Muscle of leg (tissue), 16 donors: ENCODE measurements at places on chromosomes 2 and 18. TPM values are rescaled to one million over a fixed set of nuclear protein-coding genes. Genes with fewer than 3 reads are reported as not detected.

- peak; percentile 70 for DNase-seq
- H3K27ac ChIP-seq = no peak overlapping the region
- no peaks in the 10 kb centered on the region for H3K27me3 ChIP-seq
- H3K36me3 ChIP-seq = no peaks in the 10 kb centered on the region
Measured at GRCh38 chr2:220001751-220002150, 374.3 kb downstream of the SLC4A3 start.

Gene DYNC2LI1
- total RNA-seq = 22.3 TPM

Gene CCDC141
- total RNA-seq = 76.1 TPM

Gene SEMA4C
- total RNA-seq = 26.3 TPM

Gene SP5
- 5.0 TPM for total RNA-seq

GRCh38 chr2:10366601-10367270 is 64.0 kb downstream of the HPCAL1 start:
- no peak overlapping the region for H3K4me3 ChIP-seq
- no peaks in the 10 kb centered on the region for H3K36me3 ChIP-seq
- H3K27ac ChIP-seq = no peak overlapping the region
- DNase-seq = no peak
- no peaks in the 10 kb centered on the region for H3K27me3 ChIP-seq

Gene TMEM247
- not detected for total RNA-seq

GRCh38 chr2:171178993-171179392 is 18.3 kb upstream of the TLK1 start:
- H3K4me3 ChIP-seq = no peak overlapping the region
- no peaks in the 10 kb centered on the region for H3K27me3 ChIP-seq
- no peak for DNase-seq
- H3K36me3 ChIP-seq = no peaks in the 10 kb centered on the region
- H3K4me1 ChIP-seq = no peaks in the 10 kb centered on the region
- H3K27ac ChIP-seq = no peak overlapping the region

DNA sequence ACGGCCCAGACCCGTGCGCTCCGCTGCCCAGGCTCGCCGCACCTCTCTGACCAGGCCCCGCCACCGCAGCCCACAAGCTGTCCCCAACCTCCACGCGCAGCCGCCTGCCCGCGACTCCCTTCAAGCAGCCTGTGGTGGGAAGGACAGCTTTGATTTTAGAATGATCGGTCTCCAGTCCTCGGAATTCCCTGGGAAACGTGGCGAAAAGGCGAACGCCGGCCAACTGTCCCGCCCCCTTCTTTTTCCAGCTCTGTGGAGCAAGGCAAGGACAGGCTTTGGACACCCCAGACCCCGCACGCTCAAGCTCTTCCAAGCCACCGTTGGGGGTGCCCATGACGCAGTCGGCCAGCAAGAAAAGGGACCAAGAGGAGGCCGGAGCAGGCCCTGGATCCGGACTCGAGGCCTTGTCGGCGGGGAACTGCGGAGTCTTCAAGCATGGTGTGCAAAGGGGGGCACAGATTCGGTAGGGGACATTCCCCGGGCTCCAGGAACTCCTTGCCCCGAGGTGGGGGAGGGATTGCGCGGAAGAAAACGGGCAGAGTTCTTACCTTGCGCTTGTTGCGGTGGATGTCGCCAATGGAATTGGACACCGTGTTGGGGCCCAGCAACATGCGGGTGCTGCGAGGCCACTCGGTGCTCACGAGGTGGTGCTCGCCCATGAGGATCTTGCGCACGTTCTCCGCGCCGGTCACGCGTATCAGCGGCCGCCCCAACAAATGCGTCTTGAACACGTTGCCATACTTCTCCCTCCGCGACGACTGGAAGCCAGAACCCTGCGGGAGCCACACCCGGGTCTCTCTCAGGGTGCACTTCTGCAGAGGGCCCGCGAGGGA is 4.0 kb downstream of the CYP26B1 start:
- peaks cover 90% of the 10 kb centered on the region for H3K4me1 ChIP-seq
- peaks cover 66% of the 10 kb centered on the region for H3K27me3 ChIP-seq
- H3K36me3 ChIP-seq = no peaks in the 10 kb centered on the region
- H3K27ac ChIP-seq = peak overlapping the region; percentile 78

DNA sequence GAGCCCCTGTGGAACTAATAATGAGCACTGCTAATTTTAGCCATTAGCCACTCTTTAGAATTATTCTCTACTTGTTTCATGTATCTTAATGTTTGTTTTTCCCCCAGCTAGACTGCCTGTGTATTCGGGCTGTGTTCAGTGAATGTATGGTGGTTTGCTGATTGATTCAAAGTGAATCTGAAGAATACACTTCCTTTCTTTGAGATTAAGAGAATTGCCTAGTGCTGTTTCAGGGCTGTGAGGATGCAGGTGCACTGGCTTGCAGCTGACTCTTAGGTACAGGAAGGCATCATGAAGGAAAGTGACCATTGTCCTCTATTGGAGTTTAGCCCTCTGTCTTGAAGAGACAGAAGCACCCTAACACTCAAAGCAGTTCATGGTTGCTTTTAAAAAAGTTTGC is 138.7 kb downstream of the CERS6 start:
- H3K27me3 ChIP-seq = no peaks in the 10 kb centered on the region
- no peak for DNase-seq
- H3K36me3 ChIP-seq = no peaks in the 10 kb centered on the region

Gene HRH4
- total RNA-seq = 0.09 TPM

GRCh38 chr2:29112379-29112778 is 2.8 kb upstream of the CLIP4 start:
- no peak for DNase-seq
- H3K4me3 ChIP-seq = no peak overlapping the region
- H3K27me3 ChIP-seq = peaks cover 12% of the 10 kb centered on the region

- H3K4me1 ChIP-seq = peaks cover 11% of the 10 kb centered on the region
- peak; percentile 72 for DNase-seq
- no peak overlapping the region for H3K4me3 ChIP-seq
- H3K36me3 ChIP-seq = peaks cover 2% of the 10 kb centered on the region
- no peak overlapping the region for H3K27ac ChIP-seq
- no peaks in the 10 kb centered on the region for H3K27me3 ChIP-seq
Measured at GRCh38 chr2:100902817-100903405, 83.0 kb downstream of the NPAS2 start.

Gene DYNAP
- not detected for total RNA-seq

DNA sequence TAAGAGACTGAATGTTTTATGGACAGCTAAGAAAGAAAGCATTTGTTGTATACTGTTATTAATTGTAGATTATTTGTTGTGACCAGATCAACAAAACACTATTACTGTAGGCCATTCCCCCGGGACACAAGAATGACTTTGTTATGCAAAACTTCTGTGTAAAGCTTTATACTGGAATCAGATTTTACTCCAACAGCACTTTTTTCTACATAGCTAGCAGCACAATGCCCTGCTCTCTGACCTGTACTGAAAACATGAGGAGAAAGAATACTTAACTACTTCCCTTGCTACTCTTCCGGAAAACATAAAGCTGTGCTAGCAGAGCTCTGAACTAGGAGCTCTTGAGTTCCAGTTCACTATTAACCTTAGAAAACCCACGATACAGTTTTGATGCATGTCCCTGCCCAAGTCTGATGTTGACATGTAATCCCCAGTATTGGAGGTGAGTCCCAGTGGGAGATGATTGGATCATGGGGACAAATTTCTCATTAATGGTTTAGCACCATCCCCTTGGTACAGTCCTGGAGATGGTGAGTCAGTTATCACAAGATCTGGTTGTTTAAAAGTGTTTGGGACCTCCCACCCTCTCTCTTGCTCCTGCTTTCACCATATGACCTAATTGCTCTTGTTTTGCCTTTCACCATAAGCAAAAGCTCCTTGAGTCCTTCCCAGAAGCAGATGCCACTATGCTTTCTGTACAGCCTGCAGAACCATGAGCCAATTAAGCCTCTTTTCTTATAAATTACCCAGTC is 601.1 kb upstream of the PIK3C3 start:
- H3K4me1 ChIP-seq = no peaks in the 10 kb centered on the region
- no peak for DNase-seq
- H3K27ac ChIP-seq = no peak overlapping the region
- no peaks in the 10 kb centered on the region for H3K36me3 ChIP-seq

Gene CYP27C1
- 2.3 TPM for total RNA-seq

DNA sequence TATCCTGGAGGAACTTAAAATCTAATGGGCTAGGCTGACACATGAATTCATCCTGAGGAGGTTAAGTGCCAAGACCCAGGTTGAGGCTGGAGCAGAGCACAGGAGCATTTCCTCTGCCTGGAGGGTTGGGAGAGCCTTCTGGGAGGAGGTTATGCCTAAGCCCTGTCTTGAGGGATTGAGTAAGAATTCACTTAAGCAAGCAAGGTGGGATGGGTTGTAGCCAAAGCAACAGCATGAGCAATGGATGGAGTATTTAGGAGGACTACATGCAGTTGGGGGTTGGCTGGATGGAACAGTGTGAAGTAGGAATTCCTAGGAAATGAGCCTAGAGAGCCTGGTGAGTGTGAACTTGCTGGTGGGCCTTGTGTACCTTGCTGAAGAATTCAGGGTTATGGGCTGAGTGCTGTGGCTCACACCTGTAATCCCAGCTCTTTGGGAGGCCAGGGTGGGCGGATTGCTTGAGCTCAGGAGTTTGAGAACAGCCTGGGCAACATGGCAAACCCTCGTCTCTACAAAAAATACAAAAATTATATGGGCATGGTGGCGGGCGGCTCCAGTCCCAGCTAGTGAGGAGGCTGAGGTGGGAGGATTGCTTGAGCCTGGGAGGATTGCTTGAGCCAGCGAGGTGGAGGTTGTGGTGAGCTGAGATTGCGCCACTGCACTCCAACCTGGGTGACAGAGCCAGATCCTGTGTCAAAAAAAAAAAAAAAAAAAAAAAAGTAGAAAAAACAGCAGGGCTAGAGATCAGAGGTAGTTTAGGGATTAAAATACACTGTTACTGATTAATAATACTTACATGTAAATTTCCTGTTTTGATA is 22.2 kb downstream of the TANC1 start:
- H3K27ac ChIP-seq = no peak overlapping the region
- no peaks in the 10 kb centered on the region for H3K4me1 ChIP-seq
- H3K36me3 ChIP-seq = no peaks in the 10 kb centered on the region
- no peaks in the 10 kb centered on the region for H3K27me3 ChIP-seq
- no peak overlapping the region for H3K4me3 ChIP-seq

DNA sequence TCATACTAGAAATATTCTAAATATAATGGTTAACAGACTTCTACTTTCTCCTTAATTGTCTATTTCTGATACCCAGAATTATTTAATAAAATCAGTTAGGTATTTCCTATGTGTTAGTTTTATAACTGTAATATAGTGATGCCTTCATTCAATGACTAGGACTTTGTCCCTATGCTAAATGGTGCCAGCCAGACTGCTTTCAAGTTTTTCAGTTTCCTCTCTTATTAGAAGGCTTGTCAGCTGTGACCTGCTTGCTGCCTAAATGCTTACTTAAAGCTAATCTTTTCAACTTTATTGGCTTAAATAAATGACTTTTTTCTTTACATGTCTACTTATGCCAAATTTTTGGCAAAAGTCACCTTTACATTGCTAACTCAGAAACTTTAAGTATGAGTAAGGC is 30.7 kb downstream of the BAZ2B start:
- H3K27me3 ChIP-seq = no peaks in the 10 kb centered on the region
- peaks cover 3% of the 10 kb centered on the region for H3K36me3 ChIP-seq
- DNase-seq = no peak
- H3K4me1 ChIP-seq = no peaks in the 10 kb centered on the region
- H3K4me3 ChIP-seq = no peak overlapping the region

Gene DIS3L2
- 19.3 TPM for total RNA-seq

DNA sequence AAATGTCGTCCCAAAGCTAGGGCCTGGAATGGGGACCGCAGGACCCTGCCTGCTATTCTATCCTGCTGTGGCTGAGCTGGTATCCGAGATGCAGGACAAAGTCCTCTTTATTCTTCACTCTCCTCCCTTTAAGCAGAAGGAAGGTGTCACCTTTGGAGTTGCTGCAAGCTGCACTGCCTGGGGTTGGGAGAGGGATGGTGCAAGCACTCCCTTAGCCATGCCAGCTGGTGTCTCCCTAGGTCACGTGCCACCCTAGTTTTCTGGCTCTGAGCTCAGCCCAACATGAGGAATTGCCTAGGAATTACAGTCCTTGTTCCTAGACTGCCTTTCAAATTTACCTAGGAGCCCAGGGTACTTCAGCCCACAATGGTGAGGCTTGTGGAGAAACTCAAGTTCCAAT is 21.4 kb upstream of the FAM228A start:
- H3K4me1 ChIP-seq = no peaks in the 10 kb centered on the region
- no peak overlapping the region for H3K27ac ChIP-seq
- no peak overlapping the region for H3K4me3 ChIP-seq
- peaks cover 8% of the 10 kb centered on the region for H3K36me3 ChIP-seq

GRCh38 chr2:175004730-175004979 is 526 bp downstream of the CHN1 start:
- peak overlapping the region; percentile 73 for H3K4me3 ChIP-seq
- H3K27ac ChIP-seq = no peak overlapping the region
- H3K36me3 ChIP-seq = no peaks in the 10 kb centered on the region

Gene TIMM21
- total RNA-seq = 37.9 TPM

DNA sequence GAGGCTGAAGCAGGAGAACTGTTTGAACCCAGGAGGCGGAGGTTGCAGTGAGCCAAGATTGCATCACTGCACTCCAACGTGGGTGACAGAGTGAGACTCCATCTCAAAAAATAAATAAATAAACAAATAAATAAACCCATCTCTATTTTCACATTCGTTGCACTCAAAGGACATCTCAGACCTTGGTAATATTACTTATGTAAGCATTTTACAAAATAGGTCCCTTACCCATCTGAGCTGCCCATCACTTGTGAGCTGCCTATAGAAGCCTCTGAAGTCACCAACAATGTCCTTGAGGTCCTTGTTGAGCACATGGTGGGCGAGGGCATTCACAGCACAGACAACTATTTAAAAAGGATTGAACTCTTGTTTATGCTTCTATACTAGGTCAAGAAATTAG is 15.4 kb downstream of the ENOSF1 start:
- H3K4me3 ChIP-seq = no peak overlapping the region
- no peak for DNase-seq
- H3K27me3 ChIP-seq = no peaks in the 10 kb centered on the region
- H3K4me1 ChIP-seq = no peaks in the 10 kb centered on the region

Gene CLEC4F
- total RNA-seq = 0.09 TPM

GRCh38 chr2:76544901-76545300 is 834.2 kb upstream of the GCFC2 start:
- no peak overlapping the region for H3K27ac ChIP-seq
- H3K27me3 ChIP-seq = no peaks in the 10 kb centered on the region
- no peaks in the 10 kb centered on the region for H3K36me3 ChIP-seq
- no peaks in the 10 kb centered on the region for H3K4me1 ChIP-seq
- H3K4me3 ChIP-seq = no peak overlapping the region

- H3K27ac ChIP-seq = peak overlapping the region; percentile 78
- DNase-seq = peak; percentile 92
- peaks cover 8% of the 10 kb centered on the region for H3K36me3 ChIP-seq
- H3K27me3 ChIP-seq = no peaks in the 10 kb centered on the region
Measured at GRCh38 chr2:197596766-197597165, 78.6 kb downstream of the RFTN2 start.

GRCh38 chr2:144011553-144011952 is 508.4 kb downstream of the ZEB2 start:
- H3K4me1 ChIP-seq = no peaks in the 10 kb centered on the region
- no peak overlapping the region for H3K4me3 ChIP-seq
- H3K27me3 ChIP-seq = no peaks in the 10 kb centered on the region
- H3K27ac ChIP-seq = no peak overlapping the region

- no peak overlapping the region for H3K27ac ChIP-seq
- DNase-seq = no peak
- H3K27me3 ChIP-seq = no peaks in the 10 kb centered on the region
- H3K36me3 ChIP-seq = peaks cover 6% of the 10 kb centered on the region
- H3K4me3 ChIP-seq = no peak overlapping the region
Measured at GRCh38 chr2:108605947-108606346, 71.7 kb downstream of the LIMS1 start.

GRCh38 chr2:241575624-241576292 is 17.2 kb downstream of the BOK start:
- DNase-seq = no peak
- peaks cover 31% of the 10 kb centered on the region for H3K36me3 ChIP-seq
- peaks cover 10% of the 10 kb centered on the region for H3K4me1 ChIP-seq
- no peak overlapping the region for H3K27ac ChIP-seq

Gene ZNF521
- 67.1 TPM for total RNA-seq
